ENCODE measurements at places on chromosomes 12 and 14.
A peak's percentile ranks its signal among the peaks of the same experiment; 100 is the strongest.

GRCh38 chr12:46406352-46407027, 33.9 kb upstream of the SLC38A2 start:
- DNase-seq = no peak

GRCh38 chr12:76422154-76422542, 73.9 kb upstream of the BBS10 start:
- DNase-seq = no peak

DNA sequence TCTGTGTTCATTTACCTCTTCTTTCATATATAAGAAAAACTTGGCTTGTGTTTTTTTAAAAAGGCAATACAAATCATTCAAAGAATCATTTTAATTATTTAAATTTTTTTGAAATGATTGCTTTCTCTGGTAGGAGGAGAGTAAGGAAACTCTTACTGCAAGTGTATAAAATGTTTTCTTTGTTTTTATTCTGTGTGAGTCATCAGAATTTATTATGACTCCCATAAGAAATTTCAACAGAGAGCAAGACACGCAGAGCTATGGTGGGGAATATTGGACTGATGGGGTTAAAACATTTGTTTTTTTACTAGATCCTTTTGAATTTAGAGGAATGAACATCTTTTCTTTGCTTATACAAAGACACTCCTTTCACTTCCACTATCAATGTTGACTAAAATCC, 119.1 kb upstream of the ATXN7L3B start:
- no peak for DNase-seq

GRCh38 chr14:96125536-96125935, 79.1 kb upstream of the BDKRB2 start:
- DNase-seq = no peak

- DNase-seq = no peak
Measured at GRCh38 chr12:124358572-124358971, 63.7 kb downstream of the RFLNA start.

- no peak for DNase-seq
Measured at GRCh38 chr12:132108211-132108832, 35.8 kb downstream of the DDX51 start.

- DNase-seq = no peak
Measured at GRCh38 chr12:111557271-111558106, 41.6 kb downstream of the ATXN2 start.

DNA sequence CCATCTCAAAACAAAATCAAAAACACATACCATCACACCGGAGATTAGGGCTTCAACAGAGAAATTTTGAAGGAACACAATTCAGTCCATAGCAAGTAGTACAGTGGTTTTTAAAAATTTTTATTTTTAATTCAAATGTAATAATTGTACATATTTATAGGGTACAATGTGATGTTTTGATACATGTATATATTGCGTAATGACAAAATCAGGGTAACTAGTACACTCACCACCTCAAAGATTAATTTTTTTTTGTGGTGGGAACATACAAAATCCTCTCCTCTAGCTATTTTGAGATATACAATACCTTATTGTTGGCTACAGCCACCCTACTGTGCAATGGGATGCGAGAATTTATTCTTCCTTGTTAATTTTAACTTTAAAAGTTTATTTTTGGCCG, 26.0 kb upstream of the ETFBKMT start:
- no peak for DNase-seq

DNA sequence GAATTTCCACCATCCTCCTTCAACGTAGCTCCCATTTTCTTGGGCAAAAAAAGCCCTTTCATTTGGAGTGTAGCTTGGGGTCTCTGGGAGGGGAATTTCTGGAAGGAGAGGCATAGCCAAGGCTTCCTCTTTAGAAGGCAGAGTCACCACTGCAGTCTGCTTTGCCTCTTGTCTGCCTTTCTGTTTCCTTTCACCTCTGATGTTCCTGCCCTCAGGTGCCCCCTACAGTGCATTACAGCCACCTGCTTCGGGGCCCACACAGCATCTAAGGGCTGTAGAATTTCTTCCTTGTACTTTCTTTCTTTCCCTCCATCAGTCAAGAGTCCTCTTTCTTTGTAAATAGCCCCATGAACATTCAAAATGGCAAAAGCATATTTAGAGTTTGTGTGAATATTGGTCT, 1313.9 kb downstream of the TMEM121 start:
- no peak for DNase-seq

GRCh38 chr14:77618381-77618970, 2.0 kb upstream of the SPTLC2 start:
- no peak for DNase-seq

DNA sequence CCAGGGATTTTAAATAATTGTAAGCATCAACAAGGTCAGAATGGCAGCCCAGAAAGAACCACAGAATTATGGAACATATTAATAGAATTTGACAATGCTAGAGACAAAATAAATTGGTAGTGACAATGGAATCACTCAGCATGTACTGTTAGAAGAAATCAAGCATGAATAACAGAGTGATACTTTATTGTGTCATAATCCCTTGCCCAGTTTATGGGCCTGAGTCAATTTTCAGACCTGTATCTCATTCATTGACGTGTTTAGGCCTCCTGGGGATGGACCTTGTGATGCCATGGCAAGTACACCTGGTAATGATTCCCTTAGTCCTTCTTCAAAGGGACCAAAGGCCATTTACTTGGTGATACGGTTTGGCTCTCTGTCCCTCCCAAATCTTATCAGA, 12.8 kb upstream of the CCDC91 start:
- DNase-seq = no peak

- DNase-seq = no peak
Measured at GRCh38 chr12:129190827-129191226, 337.5 kb downstream of the GLT1D1 start.

DNA sequence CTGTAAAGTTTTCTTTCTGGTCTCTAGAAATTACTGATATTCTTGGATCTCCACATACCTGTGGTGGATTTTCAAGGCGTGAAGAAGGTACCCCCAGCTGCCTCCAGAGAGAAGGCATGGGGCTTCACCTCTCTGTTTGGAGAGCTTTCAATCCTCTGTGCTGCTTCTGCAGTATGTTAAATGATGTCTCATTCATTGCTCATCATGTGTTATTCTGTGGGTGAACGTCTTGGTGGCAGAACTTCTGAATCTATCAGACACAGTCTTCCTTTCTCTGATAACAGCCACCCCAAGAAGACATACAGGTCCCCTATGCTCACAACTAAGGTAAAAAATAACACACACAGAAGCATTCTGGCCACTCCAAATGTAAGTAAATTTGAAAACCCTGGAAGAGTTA, 221.3 kb upstream of the TMEM260 start:
- no peak for DNase-seq

- DNase-seq = no peak
Measured at GRCh38 chr12:68483592-68484383, 126.9 kb upstream of the RAP1B start.

DNA sequence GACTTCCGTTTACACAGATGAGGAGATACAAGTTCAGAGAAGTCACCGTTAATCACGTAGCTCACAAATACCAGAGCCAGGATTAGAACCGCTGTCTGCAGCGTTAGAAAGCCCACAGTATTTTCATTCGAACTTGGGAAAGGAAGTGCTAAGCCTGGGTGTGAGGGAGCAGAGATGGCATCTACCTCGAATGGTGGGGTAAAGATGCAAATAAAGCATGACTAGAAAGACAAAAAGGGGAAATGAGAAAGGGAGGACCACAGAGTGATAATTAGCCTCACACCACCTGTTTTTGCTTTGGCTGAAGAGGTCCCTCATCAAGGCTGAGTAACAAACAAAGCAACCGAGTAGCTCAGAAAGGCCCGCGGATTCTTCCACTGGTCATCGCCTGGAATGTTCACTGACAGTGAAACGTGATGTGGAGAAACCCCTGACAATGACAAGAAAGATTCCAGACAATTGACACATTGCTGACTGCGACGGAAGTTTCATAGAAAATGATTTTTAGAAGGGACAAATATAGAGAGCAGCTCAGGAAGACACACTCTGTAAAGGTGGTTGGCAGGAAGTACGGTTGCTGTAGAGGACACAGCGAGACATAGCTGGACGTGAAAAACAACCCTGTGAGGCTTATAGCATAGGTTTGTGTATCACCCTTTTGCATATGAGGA, 31.5 kb upstream of the BHLHE41 start:
- no peak for DNase-seq

DNA sequence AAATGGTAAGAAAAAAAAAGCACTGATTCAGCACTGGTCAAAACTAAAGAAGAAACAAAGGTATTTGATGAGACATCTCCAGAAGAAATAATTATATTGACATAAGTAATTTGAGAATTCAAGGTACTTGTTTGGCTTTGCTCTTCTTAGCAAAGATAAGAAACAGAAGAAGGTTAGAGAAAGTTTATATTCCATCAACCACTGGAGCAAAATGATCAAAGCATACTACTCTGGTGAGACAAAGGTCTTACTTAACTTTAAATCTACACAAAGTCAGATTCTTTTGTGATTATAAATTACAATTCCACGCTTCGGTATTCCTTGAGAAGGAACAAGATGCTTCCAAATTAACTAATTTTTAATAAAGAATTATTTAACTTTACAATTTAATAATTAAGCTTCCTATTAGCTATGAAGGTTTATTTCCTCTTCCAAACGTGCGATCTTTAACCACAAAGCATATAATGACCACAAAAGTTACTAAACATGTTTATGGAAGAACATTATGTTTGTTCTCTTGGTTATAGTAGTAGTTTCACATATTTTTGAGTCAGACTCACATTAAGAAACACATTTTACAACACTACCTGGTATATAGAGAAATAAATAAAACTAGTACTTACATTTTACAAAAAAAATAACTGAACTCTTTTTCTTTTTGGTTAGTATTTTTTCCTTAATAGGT, 53.4 kb downstream of the METTL25 start:
- no peak for DNase-seq

GRCh38 chr12:49587174-49587908, 18.1 kb downstream of the FAM186B start:
- DNase-seq = no peak

DNA sequence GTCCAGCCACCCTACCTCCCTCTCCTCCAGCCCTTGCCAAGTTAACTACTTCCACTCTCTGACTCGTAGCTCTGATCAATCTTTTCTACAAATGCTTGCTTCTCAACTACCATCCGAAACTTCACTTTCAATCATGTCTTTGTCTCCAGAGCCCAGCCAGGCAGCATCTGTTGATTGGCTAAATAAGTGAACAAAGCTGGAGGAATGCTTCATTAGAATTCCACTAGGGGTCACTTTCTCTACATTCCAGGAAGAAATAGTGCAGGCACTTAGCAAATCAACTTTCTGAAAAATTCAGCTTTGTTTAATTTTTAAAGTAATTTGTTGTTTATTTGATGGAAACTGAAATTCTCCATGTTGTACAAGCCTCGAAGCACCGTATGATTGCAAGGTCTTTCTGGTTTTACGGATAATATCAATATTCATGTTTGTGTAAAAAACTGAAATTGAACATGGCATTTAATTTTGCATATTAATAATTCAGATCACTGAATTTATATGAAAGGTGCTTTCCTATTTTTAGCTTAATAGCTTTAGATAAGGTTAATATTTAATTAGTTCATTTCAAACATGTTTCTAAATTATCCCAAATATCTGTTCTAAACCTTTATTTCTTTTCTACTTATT, 32.4 kb upstream of the HELB start:
- DNase-seq = peak; percentile 4

DNA sequence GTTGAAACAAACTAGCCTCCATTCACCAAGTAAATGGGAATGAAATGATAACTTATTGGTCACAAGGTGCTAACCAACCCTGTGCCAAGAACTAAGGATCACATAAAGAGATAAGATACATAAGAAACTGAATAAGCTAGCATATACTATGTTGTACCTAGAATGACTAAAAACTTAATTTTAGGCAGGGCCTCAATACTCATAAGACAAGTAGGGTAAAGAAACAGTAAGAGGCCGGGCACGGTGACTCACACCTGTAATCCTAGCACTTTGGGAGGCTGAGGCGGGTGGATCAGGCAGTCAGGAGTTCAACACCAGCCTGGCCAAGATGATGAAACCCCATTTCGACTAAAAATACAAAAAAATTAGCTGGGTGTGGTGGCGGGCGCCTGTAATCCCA, 17.7 kb downstream of the GDF11 start:
- no peak for DNase-seq

DNA sequence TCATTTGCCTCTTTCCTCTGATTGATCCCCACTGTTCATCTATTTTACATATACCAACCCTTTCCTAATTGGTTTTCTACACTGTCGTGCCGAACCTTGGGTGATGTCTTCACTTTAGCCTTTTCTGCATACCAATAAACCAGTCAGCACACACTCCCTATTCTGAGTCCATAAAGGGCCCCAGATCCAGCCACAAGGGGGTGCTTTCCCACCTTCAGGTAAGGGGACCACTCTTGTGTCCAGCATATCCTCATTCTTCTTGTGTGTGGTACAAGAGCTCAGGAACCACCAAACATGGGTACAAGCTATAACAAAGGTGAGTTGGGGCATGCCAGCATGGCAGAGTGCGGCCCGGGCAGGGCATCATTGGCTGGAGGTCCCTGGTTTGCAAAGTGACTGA, 859.8 kb downstream of the FSCB start:
- DNase-seq = no peak

GRCh38 chr14:51597261-51598001, 54.3 kb upstream of the FRMD6 start:
- DNase-seq = no peak

- no peak for DNase-seq
Measured at GRCh38 chr14:82533351-82533750, 999.7 kb upstream of the SEL1L start.

GRCh38 chr14:104145826-104146601, 7.6 kb downstream of the KIF26A start:
- DNase-seq = no peak

GRCh38 chr12:83198291-83199015, 511.7 kb downstream of the TMTC2 start:
- DNase-seq = no peak

Data from NCI-H2171 (cell line).